AG08396 (cell line): ENCODE measurements at places on chromosomes 7 and 10.

- no peak for DNase-seq
Observed at GRCh38 chr7:13839063-13839462, 150.4 kb downstream of the ETV1 start.

- no peak for DNase-seq
Observed at GRCh38 chr10:126045861-126046260, 149.5 kb downstream of the FANK1 start.

GRCh38 chr10:16893664-16894063 lies 76.4 kb upstream of the RSU1 start:
- DNase-seq = no peak

GRCh38 chr10:47418966-47419365 lies 34.9 kb upstream of the ZNF488 start:
- peak; percentile 2 for DNase-seq

DNA sequence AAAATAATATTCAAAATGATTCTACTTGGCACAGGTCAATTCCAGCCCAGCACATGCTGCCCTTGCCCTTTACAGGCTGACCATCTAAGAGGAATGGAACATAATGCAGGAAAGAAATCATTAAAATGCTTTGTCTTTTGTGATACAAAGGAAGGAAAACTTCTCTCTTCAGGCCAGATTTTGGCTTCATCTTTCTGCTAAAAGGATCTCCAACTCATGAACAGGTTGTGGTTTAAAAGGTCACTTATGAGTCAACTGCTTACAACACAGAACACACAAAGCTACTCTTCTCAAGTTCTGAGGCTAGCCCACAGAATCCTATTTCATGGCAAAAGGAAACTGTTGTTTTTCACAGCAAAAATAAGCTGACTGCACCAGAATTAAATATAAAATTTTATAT lies 197.1 kb downstream of the DOCK4 start:
- peak; percentile 13 for DNase-seq

DNA sequence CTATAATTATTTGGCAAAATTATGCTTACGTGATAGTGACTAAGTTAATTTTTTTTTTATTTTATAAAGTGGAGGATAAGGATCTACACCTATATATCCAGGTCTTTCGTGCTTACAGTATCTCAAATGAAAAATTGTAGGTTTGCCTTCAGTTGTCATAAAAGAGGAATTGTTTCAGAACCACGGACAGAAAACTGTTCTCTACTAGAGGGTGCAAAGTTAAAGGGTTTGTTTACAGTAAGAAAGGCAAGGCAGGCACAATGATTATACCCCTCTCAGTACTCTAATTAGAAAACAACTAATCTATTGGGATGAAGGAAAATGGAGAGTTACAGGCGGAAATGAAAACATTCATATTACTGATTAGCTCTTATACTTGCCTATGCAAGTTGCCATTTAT lies 1.5 kb downstream of the PCLO start:
- no peak for DNase-seq

DNA sequence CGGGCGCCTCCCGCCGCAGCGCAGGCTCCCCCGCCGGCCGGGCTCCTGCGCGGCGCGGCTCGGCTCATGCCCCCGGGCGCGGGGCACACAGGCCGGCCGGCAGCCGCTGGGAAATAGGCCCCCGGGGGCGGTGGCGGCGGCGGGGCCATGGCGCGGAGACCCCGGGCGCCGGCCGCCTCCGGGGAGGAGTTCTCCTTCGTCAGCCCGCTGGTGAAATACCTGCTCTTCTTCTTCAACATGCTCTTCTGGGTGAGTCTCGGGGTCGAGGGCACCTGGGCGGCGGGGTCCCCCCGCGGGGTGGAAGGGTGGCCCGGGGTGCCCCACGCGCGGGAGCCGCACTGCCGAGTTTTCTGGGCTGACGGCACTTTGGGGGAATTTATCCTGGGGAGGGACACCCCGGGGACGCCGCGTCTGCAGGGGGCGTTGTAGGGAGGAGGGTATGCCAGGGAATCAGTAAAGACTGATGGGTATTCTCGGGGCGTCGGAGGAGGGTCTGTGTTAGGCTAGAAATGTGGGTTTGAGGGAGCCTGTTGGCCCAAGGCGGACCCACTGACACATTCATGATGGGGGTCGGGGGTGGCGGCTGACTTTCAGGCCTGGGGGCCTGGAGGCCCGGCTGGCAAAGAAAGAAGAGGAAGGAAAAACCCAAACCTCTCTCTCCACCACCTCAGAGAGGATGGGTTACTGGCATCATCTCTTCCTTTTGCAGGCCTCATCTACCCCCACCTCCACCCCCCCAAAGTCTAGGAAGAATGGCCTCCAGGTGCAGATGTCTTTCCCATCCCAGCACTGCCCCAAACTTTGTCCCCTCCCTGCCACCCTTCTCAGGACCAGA lies 544 bp downstream of the TSPAN33 start:
- DNase-seq = no peak

- no peak for DNase-seq
Observed at GRCh38 chr7:139543801-139544603, 20.5 kb downstream of the CLEC2L start.

- no peak for DNase-seq
Observed at GRCh38 chr7:140587243-140587642, 53.4 kb downstream of the DENND2A start.
